ENCODE measurements at places on chromosomes 16 and 17. TPM values are rescaled to one million over a fixed set of nuclear protein-coding genes. Genes with fewer than 3 reads are reported as not detected.

PITPNM3 gene
- total RNA-seq = 0.15 TPM

CLEC3A gene
- not detected for total RNA-seq

SP6 gene
- total RNA-seq = 0.65 TPM

RNF135 gene
- total RNA-seq = 7.1 TPM

PRKCB gene
- not detected for total RNA-seq

SNX20 gene
- not detected for total RNA-seq

NKD1 gene
- total RNA-seq = under 0.01 TPM

HCRT gene
- total RNA-seq = not detected

LPO gene
- not detected for total RNA-seq

SCNN1G gene
- total RNA-seq = not detected

KCTD19 gene
- not detected for total RNA-seq

ITGAX gene
- 0.76 TPM for total RNA-seq

ZNF830 gene
- total RNA-seq = 19.8 TPM

CDH5 gene
- total RNA-seq = 373 TPM

KRTAP4-7 gene
- not detected for total RNA-seq

CAPNS2 gene
- total RNA-seq = 0.97 TPM

ASIC2 gene
- under 0.01 TPM for total RNA-seq

DPEP1 gene
- not detected for total RNA-seq

AANAT gene
- not detected for total RNA-seq

FAM20A gene
- not detected for total RNA-seq

KCNH4 gene
- total RNA-seq = not detected

CCL1 gene
- total RNA-seq = not detected

KRT20 gene
- total RNA-seq = not detected

SHCBP1 gene
- total RNA-seq = 27.0 TPM

DYNLL2 gene
- 7.8 TPM for total RNA-seq

NPIPB6 gene
- total RNA-seq = not detected

NTN3 gene
- total RNA-seq = not detected

PPY gene
- total RNA-seq = not detected

ST3GAL2 gene
- total RNA-seq = 27.9 TPM

NF1 gene
- total RNA-seq = 24.7 TPM

RASD1 gene
- total RNA-seq = 6.8 TPM

LCAT gene
- 1.3 TPM for total RNA-seq

KRTAP4-6 gene
- not detected for total RNA-seq

LLGL2 gene
- total RNA-seq = 1.8 TPM

MT1E gene
- total RNA-seq = 18.5 TPM

P2RX5 gene
- total RNA-seq = 0.32 TPM

PRPSAP2 gene
- total RNA-seq = 52.0 TPM

ZG16 gene
- total RNA-seq = not detected

MGAT5B gene
- 0.97 TPM for total RNA-seq

TMEM114 gene
- not detected for total RNA-seq

CHTF8 gene
- total RNA-seq = 66.9 TPM

NOG gene
- total RNA-seq = 1.6 TPM

SECTM1 gene
- total RNA-seq = 0.65 TPM

SLC16A11 gene
- total RNA-seq = 0.46 TPM

NT5C gene
- total RNA-seq = 57.2 TPM

EPOP gene
- 1.5 TPM for total RNA-seq

TNP2 gene
- total RNA-seq = not detected

NAGS gene
- 3.2 TPM for total RNA-seq

C16orf89 gene
- not detected for total RNA-seq

CIITA gene
- 0.15 TPM for total RNA-seq

NOTUM gene
- total RNA-seq = not detected

CCL17 gene
- not detected for total RNA-seq

CDC27 gene
- total RNA-seq = 115 TPM

TBC1D3 gene
- not detected for total RNA-seq
